ENCODE measurements at places on chromosomes 6 and 20.

GRCh38 chr6:56904068-56904467 is 50.8 kb upstream of the BEND6 start:
- ATAC-seq = no peak

GRCh38 chr20:59733351-59733750 is 129.0 kb downstream of the PHACTR3 start:
- ATAC-seq = no peak

DNA sequence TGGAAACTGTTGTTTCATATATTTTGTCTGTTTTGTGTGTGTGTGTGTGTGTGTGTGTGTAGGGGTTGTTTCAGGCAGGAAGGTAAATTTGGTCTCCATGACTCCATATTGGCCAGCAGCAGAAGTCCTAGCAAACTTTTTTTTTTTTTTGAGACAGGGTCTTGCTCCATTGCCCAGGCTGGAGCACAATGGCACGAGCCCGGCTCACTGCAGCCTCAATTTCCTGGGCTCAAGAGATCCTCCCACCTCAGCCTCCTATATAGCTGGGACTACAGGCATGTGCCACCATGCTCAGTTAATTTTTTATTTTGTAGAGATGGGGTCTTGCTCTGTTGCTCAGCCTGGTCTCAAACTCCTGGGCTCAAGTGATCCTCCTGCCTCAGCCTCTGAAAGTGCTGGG is 75.8 kb downstream of the PRDM1 start:
- ATAC-seq = no peak

GRCh38 chr6:105560611-105561066 is 157.8 kb upstream of the PREP start:
- ATAC-seq = peak; percentile 88
